T-helper 2 cell treated with Interferon-gamma antibody and Interleukin-4, amounts not matched to agents 5 μg/mL and 100 μg/mL, for 36 hours (primary cell): ENCODE measurements at places on chromosomes 13 and 19.

DNA sequence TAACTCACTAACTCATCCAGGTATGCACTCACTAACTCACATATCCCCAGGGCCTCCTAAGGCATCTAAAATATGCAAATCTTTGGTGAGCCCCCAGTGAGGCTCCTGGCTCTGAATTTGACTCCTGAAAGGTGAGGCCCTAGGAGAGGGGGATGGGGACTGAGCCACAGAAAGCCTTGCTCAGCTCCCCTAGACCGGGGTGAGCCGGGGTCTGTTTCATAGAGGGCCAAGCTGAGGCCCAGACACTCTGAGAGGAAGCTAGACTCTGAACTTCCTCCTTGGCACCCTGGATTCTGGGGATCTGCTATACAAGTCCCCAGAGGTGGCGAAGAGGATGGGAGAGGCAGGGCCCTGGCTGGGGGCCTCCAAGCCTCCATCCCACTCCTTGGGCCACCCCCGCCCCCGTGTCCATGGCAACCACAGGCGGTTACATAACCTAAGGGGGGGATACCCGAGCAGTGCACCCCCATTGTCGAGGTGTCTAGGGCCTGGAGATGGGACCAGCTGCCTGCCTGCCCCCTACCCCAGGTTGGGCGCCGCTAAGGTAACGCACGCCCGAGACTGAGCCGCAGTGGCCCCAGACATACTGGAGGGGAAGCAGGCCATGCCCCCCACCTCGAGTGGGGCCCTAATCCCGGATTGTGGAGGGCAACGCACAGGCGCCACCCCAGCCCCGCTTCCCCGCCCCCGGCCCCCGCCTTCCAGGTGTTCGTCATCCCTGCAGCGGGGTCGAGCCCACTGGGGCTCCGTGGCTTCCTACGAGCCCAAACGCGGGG, 646 bp downstream of the ABHD8 start:
- no peaks in the 10 kb centered on the region for H3K27me3 ChIP-seq
- H3K27ac ChIP-seq = no peak overlapping the region
- H3K4me3 ChIP-seq = peak overlapping the region; percentile 75
- no peak for DNase-seq
- peaks cover 22% of the 10 kb centered on the region for H3K4me1 ChIP-seq

DNA sequence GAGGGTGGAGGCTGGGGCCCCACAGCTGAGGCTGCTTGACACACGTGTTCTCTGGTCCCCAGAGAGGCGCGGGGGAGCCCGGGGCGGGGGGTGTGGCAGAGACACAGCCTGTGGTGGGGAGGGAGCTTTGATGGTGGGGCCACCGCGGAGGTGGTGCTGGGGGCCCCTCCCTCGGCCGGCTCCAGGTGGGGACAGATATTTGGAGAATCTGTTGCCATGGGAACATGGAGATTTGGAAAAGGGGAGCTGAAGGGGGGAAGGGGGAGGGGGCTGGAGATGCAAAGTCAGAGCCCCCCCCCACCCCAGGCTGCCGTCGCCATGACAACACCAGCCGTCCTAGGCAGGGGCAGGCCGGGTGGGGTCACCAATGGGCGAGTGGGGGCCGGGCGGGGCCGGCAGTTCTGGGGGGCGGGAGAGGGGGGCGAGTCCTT, 1.2 kb downstream of the PRKCG start:
- no peak for DNase-seq
- H3K4me3 ChIP-seq = no peak overlapping the region
- H3K27ac ChIP-seq = no peak overlapping the region
- no peaks in the 10 kb centered on the region for H3K36me3 ChIP-seq
- H3K4me1 ChIP-seq = peaks cover 3% of the 10 kb centered on the region

- peaks cover 27% of the 10 kb centered on the region for H3K27me3 ChIP-seq
- H3K27ac ChIP-seq = no peak overlapping the region
- peaks cover 26% of the 10 kb centered on the region for H3K4me1 ChIP-seq
- no peak for DNase-seq
Observed at GRCh38 chr19:41926028-41926762, 2.1 kb downstream of the ERFL start.

DNA sequence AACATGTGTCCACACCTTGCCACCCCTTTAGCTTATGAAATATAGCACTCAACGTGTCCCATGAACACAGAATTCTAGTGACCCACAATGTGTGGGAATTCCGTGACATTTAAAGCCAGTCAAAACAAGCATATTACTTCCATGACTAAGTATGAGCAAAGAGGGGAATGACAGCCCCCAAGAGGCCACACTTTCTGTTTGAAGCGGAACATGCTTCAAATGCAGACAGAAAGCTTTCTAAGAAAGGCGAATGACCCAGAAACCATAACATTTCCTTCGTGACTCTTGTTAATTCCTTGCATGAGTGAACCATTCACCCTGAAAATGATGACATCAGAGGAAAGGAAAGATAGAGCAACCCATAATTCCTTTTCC, 122.0 kb upstream of the FNDC3A start:
- peaks cover 24% of the 10 kb centered on the region for H3K4me1 ChIP-seq
- H3K36me3 ChIP-seq = no peaks in the 10 kb centered on the region
- H3K27me3 ChIP-seq = peaks cover 33% of the 10 kb centered on the region
- no peak overlapping the region for H3K27ac ChIP-seq

GRCh38 chr19:6532244-6532999, 1.6 kb downstream of the TNFSF9 start:
- H3K27me3 ChIP-seq = peaks cover 41% of the 10 kb centered on the region
- peak overlapping the region; percentile 2 for H3K27ac ChIP-seq
- peaks cover 44% of the 10 kb centered on the region for H3K4me1 ChIP-seq

DNA sequence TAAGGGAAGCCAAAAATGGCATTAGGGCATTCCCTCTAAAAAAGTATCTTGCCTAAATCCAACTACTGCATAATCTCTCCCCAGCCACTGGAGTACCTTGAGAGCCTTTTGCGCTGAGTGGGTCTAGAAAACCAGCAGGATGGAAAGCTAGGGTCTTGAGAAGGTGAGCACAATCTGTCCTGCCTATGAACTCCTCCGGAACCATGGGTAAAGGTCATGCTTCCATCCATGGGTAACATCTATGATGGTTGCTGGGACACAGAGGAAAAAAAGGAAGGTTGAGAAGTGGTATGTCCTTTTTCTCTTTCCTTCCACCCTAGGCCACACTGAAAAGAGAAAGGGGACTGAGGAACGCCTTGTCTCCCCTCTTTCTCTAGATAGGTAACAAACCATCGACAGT, 52.4 kb downstream of the ZNF676 start:
- H3K36me3 ChIP-seq = no peaks in the 10 kb centered on the region
- no peak overlapping the region for H3K27ac ChIP-seq
- DNase-seq = no peak
- no peak overlapping the region for H3K4me3 ChIP-seq
- H3K4me1 ChIP-seq = no peaks in the 10 kb centered on the region
- no peaks in the 10 kb centered on the region for H3K27me3 ChIP-seq

DNA sequence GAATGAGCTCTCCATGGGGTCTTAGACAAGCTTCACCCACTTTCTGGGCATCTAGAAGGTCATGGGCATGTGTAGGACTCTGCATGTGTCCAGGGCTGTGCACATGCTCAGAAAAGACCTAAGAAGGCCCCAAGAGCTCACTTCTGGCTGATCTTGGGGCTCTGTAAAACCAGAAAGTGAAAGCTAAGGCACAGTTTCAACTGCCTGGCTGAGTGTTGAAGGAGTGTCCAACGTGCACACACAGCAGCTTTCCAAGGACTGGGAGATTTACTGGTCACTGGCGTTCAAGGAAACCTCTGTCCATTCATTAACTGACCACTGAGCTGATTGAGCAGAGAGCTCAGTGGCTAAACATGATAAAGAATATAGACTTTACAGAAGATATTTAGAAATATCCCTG, 137.9 kb downstream of the KATNAL1 start:
- peak overlapping the region; percentile 53 for H3K27ac ChIP-seq
- peaks cover 4% of the 10 kb centered on the region for H3K27me3 ChIP-seq
- no peak overlapping the region for H3K4me3 ChIP-seq
- peaks cover 25% of the 10 kb centered on the region for H3K4me1 ChIP-seq

DNA sequence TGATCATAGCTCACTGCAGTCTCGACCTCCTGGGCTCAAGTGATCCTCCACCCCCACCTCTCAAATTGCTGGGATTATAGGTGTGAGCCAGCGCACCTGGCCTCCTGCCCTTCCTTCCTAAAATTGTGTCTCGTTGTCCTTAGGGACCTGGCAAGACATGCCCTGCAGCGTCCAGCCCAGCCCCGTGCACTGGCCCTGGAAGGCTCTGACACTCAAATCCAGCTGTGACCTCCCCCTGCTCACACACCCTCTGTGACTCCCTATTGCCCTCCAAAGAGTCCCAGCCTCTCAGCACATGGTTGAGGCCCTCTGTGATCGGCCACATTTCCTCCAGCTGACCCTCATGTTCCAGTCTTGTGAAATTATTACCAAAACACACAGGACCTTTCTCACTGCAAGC, 4.9 kb downstream of the MPV17L2 start:
- H3K27me3 ChIP-seq = no peaks in the 10 kb centered on the region
- H3K4me1 ChIP-seq = peaks cover 11% of the 10 kb centered on the region
- H3K27ac ChIP-seq = no peak overlapping the region
- H3K36me3 ChIP-seq = peaks cover 9% of the 10 kb centered on the region

GRCh38 chr19:3466635-3467034, 13.7 kb downstream of the SMIM24 start:
- H3K4me1 ChIP-seq = no peaks in the 10 kb centered on the region
- no peaks in the 10 kb centered on the region for H3K36me3 ChIP-seq
- H3K27me3 ChIP-seq = no peaks in the 10 kb centered on the region
- no peak overlapping the region for H3K27ac ChIP-seq

GRCh38 chr13:52001120-52001731, 10.0 kb downstream of the ATP7B start:
- H3K27me3 ChIP-seq = peaks cover 15% of the 10 kb centered on the region
- no peak overlapping the region for H3K4me3 ChIP-seq

GRCh38 chr19:39506944-39507714, 7.8 kb upstream of the SELENOV start:
- peaks cover 46% of the 10 kb centered on the region for H3K27me3 ChIP-seq
- H3K36me3 ChIP-seq = no peaks in the 10 kb centered on the region
- H3K4me3 ChIP-seq = peak overlapping the region; percentile 80
- no peak overlapping the region for H3K27ac ChIP-seq
- DNase-seq = peak; percentile 75

GRCh38 chr13:80605011-80605410, 264.1 kb upstream of the SPRY2 start:
- no peak overlapping the region for H3K27ac ChIP-seq
- no peaks in the 10 kb centered on the region for H3K4me1 ChIP-seq
- H3K27me3 ChIP-seq = no peaks in the 10 kb centered on the region
- H3K36me3 ChIP-seq = no peaks in the 10 kb centered on the region
- H3K4me3 ChIP-seq = no peak overlapping the region

GRCh38 chr13:50437252-50437651, 406.2 kb downstream of the DLEU7 start:
- no peaks in the 10 kb centered on the region for H3K36me3 ChIP-seq
- H3K4me1 ChIP-seq = no peaks in the 10 kb centered on the region
- no peak overlapping the region for H3K4me3 ChIP-seq
- H3K27me3 ChIP-seq = peaks cover 12% of the 10 kb centered on the region
- H3K27ac ChIP-seq = no peak overlapping the region

GRCh38 chr19:18762125-18763023, 28.7 kb downstream of the COMP start:
- no peak for DNase-seq
- H3K27ac ChIP-seq = no peak overlapping the region
- H3K4me1 ChIP-seq = no peaks in the 10 kb centered on the region

- peaks cover 22% of the 10 kb centered on the region for H3K36me3 ChIP-seq
- H3K27me3 ChIP-seq = no peaks in the 10 kb centered on the region
- no peak overlapping the region for H3K4me3 ChIP-seq
- peaks cover 25% of the 10 kb centered on the region for H3K4me1 ChIP-seq
- no peak for DNase-seq
- peak overlapping the region; percentile 49 for H3K27ac ChIP-seq
Observed at GRCh38 chr19:4365791-4366665, 22.7 kb downstream of the MPND start.

- no peaks in the 10 kb centered on the region for H3K27me3 ChIP-seq
- peaks cover 3% of the 10 kb centered on the region for H3K36me3 ChIP-seq
- peaks cover 10% of the 10 kb centered on the region for H3K4me1 ChIP-seq
- no peak overlapping the region for H3K4me3 ChIP-seq
Observed at GRCh38 chr13:49638030-49638743, 9.9 kb downstream of the ARL11 start.

GRCh38 chr13:60753641-60754040, 356.6 kb downstream of the TDRD3 start:
- H3K4me1 ChIP-seq = no peaks in the 10 kb centered on the region
- no peak overlapping the region for H3K27ac ChIP-seq
- no peak overlapping the region for H3K4me3 ChIP-seq
- no peak for DNase-seq

DNA sequence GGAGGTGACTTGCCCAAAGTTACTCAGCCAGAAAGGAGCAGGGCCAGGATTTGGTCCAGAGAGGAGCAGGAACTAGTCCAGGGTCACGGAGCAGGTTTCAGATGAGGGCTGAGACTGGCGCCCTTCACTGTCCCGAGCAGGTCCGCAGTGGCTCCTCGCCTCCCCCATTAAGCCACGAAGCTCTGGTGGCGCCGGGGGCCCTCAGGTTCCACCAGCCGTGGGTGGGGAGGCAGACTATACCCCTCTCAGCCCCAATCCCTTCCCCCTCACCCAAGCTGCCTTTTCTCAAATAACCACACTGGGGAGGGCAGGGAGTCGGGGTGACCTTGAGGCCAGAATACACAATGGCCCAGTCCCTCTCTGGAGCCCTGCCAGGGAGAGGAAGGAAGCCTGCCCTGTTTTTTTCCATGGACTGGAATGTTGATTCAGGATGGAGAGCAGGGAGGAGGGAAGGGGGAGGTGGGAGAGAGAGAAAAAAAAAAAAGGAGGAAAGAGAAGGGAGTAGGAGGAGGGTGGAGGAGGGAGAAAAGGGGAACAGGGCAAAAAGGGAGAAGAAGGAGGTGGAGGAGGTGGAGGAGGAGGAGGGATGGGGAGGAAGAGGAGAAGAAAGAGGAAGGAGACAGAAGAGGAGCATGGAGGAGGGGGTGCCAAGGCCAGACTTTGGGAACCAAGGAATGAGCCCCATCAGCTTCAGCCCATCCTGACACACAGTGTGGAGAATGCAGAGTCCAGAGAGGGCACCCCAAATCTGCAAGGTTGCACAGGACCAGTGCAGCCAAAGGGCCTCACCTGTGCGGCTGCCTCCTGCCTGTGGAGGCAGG, 19.7 kb downstream of the CEACAM16 start:
- peaks cover 15% of the 10 kb centered on the region for H3K4me1 ChIP-seq
- H3K27ac ChIP-seq = no peak overlapping the region
- H3K4me3 ChIP-seq = no peak overlapping the region
- H3K27me3 ChIP-seq = no peaks in the 10 kb centered on the region
- no peak for DNase-seq

- H3K27ac ChIP-seq = no peak overlapping the region
- peaks cover 12% of the 10 kb centered on the region for H3K27me3 ChIP-seq
- no peaks in the 10 kb centered on the region for H3K4me1 ChIP-seq
Observed at GRCh38 chr13:112899281-112900225, 69.5 kb upstream of the MCF2L start.

GRCh38 chr19:18251587-18252369, 22.5 kb downstream of the IQCN start:
- no peak overlapping the region for H3K4me3 ChIP-seq
- peaks cover 14% of the 10 kb centered on the region for H3K27me3 ChIP-seq
- no peaks in the 10 kb centered on the region for H3K36me3 ChIP-seq
- H3K27ac ChIP-seq = no peak overlapping the region
